ENCODE measurements at places on chromosomes 6 and 20. TPM values are rescaled to one million over a fixed set of nuclear protein-coding genes. Genes with fewer than 3 reads are reported as not detected.

Gene METTL24
- not detected for total RNA-seq

Gene TCF15
- total RNA-seq = not detected

Gene CLDN20
- not detected for total RNA-seq

Gene BPIFB2
- not detected for total RNA-seq

Gene GNAS
- total RNA-seq = 226 TPM
